Left lobe of liver (tissue), 2 donors: ENCODE measurements at places on chromosomes 13 and 19. TPM values are rescaled to one million over a fixed set of nuclear protein-coding genes. Genes with fewer than 3 reads are reported as not detected.

SEMA6B gene
- 1.8 TPM for total RNA-seq

YJEFN3 gene
- 5.9 TPM for total RNA-seq

BRD4 gene
- total RNA-seq = 46.1 TPM

GRCh38 chr19:42086188-42086736, 10.3 kb downstream of the ZNF574 start:
- DNase-seq = no peak

DNA sequence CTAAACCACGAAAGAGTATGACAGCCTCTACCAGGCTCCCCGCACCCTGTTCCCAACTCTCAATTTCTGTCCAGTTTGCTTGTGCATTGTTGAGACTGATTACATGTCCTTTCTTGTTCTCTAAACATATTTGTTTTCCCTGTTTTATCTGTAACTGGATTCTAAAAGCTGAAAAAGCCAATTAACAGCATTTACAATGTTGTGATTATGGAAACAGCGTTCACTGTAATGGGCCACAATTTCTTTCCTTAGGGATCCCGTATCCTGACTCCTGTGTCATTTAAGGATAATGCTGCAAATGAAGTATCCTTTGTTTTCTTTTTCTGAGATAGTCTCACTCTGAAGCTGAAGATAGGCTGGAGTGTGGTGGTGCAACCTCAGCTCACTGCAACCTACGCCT, 20.5 kb downstream of the EBPL start:
- no peak for DNase-seq

GRCh38 chr13:97348569-97349100, 85.3 kb upstream of the RAP2A start:
- no peak for DNase-seq
